Activated T-helper 2 cell treated with anti-CD3 and anti-CD28 coated beads, Interferon-gamma antibody, Interleukin-2, Interleukin-4, amounts not matched to agents 10 μg/mL and 5 μg/mL and 100 μg/mL, durations not matched to agents 14 hours and 24 hours and 36 hours (primary cell): ENCODE measurements at places on chromosomes 13 and 19. TPM values are rescaled to one million over a fixed set of nuclear protein-coding genes. Genes with fewer than 3 reads are reported as not detected.

PLEKHF1 gene
- 28.0 and 30.3 TPM in 2 replicates for total RNA-seq

TFPT gene
- 29.3 TPM in 2 replicates for total RNA-seq

GRCh38 chr13:49936968-49937273, 781 bp upstream of the SPRYD7 start:
- DNase-seq: no peak

DNA sequence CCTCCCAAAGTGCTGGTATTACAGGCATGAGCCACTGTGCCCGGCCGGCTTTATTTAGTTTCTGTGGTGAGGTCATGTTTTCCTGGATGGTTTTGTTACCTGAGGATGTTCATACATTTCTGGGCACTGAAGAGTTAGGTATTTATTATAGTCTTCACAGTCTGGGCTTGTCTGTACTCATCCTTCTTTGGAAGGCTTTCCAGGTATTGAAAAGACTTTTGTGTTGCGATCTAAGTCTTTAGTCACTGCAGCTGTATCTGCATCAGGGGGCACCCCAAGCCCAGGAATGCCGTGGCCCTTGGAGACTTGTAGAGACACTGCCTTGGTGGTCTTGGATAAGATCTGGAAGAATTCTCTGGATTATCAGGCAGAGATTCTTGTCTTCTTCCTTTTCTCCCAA, 12.8 kb downstream of the BLOC1S3 start:
- DNase-seq: no peak

C19orf81 gene
- total RNA-seq: 1.5 TPM in 1 of 2 replicates, not detected in the other

GRCh38 chr13:23777575-23777870, 111.7 kb downstream of the MIPEP start:
- no peak for DNase-seq

GRCh38 chr19:16420336-16420676, 51.5 kb downstream of the EPS15L1 start:
- no peak for DNase-seq

DNA sequence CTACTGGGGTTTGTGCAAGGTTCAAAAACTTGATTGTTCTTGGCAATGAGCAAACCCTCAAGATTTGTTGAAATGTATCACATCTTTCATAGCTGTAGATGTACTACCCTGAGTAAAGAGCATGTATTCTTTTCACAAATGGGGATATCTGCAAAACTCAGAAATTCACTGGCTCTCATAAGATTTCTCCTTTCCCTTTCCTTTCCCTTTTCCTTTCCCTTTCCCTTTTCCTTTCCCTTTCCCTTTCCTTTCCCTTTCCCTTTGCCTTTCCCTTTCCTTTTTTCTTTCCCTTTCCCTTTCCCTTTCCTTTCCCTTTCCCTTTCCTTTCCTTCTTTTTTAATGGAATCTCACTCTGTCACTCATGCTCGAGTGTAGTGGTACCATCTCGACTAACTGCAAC, 69.1 kb downstream of the FNDC3A start:
- no peak for DNase-seq

DNA sequence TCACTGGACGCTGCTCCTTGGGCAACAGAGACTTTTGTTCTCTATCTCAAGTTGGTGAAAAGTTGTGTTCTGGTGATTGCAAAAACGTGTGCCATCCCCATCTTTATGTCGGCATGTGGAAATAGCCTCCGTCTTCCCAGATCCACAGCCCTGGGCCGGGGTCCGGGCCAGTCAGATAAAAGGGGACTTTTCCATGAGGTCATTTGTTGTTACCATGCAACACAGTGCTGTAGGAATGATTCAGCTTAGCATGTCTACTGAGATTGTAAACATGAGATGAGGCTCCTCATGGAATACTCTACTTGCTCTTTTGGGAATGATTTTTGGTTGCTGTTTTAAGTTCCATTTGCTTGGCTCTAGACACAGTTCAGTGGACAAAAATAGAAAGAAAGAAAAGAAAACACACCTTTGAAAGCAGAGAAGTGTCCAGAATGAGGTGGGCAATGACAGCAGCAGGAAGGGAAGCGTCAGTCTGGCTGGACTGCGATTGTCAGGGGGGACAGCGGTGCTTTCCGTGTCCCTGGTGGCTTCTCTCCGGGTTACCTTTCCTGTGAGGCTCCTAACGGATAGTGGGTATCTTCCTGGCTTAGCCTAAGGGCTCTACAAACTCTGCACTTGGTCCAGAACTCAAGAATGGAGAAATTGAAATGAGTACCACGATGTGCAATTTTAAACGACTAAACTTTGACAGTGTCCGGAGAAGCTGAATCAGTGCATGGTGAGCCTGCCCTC, 91.6 kb downstream of the TEX29 start:
- DNase-seq: no peak

NLRP9 gene
- total RNA-seq: not detected in 2 replicates

- DNase-seq: no peak
Measured at GRCh38 chr13:33144358-33144784, 128.1 kb downstream of the KL start.

ACP5 gene
- total RNA-seq: 25.4 and 27.0 TPM in 2 replicates

GRCh38 chr13:34087791-34088190, 269.8 kb downstream of the RFC3 start:
- DNase-seq: no peak
